ENCODE measurements at places on chromosomes 3 and 15.

DNA sequence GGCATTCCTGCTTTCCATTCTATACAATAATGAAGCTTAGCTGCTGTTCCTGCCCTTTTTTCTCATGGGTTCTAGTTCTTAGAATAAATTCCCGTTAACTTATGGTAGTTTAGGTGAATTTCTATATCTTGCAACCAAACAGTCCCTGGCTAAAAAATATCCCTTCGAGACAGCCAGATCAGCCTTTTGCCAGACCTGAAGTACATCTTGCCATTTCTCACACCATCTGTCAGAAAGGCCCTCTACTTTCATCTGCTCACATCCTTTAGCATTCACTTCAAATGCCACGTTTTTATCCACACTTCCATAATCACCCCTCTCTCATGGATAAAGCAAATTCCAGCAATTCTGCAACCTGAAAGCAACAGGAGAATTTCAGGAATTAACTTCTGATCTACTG, 145.4 kb downstream of the GAP43 start:
- no peak for DNase-seq

GRCh38 chr3:159077860-159078259, 276.0 kb downstream of the MFSD1 start:
- DNase-seq, result no peak

GRCh38 chr3:56985878-56986277, 74.6 kb upstream of the SPATA12 start:
- peak; percentile 8 for DNase-seq

DNA sequence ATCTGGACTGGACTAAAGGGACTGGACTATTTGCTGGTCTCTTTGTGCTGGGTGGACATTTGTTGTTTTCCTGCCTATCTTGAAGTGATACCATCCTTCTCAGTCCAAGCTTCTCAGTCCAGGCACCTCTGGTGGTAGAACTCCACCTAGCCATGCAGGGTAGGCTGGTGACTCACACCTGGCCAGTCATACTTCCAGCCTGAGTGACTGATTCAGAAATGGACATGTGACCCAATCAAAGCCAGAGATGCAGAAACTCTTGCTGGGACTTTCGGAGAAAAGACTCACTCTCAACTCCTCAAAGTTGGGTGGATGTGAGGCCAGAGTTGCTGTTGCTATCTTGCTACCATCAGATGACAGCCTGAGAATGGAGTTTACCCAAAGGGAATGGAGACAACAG, 5.6 kb upstream of the ASB14 start:
- no peak for DNase-seq

DNA sequence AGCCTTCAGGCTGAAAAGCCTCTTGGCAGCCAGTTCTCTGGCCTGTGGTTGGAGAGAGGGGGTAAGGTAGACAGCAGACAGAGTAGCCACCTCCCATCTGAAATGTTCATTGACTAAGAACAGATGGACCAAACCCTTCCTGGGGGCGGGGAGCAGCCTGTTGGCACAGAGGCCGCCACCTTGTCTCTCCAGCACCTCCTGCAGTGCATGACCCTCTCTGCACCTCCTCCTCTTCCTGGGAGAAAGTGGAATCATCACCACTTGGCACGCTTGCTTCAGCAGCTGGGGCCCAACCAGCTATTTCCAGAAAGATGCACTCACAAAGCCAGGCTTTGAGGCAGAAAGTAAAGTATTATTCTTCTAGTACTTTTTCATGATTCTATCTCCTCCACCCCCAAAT, 313.4 kb upstream of the CHRM5 start:
- no peak for DNase-seq

GRCh38 chr15:93330912-93331544, 242.0 kb upstream of the RGMA start:
- no peak for DNase-seq

GRCh38 chr3:86481031-86481430, 509.9 kb downstream of the VGLL3 start:
- no peak for DNase-seq

DNA sequence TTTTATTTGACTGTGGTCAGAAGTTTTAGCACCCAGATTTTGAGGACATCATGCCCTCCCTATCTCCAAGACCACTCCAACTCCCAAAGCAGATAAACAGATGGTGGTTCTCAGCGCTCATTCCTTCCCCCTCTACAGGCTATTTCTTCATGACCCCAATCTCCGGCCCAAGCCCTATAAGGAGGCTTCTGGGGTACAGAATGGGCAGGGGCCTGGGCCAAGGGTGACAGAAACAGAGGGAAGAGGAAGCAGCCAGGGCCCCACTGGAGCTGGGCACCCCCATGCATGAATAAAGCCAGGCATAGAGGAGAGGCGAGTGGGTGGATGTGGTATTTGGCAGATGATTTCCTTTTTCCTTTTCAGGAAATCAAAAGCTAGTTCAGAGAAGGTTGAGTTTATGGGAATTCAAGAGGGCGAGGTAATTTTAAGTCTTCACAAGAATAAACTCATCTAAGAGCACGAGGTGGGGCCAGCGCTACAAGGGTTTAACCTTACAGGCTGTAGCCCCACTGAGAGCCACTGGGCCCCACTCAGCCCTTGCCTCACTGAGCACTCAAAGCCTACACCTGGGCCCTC, 104.8 kb upstream of the HERC1 start:
- no peak for DNase-seq

DNA sequence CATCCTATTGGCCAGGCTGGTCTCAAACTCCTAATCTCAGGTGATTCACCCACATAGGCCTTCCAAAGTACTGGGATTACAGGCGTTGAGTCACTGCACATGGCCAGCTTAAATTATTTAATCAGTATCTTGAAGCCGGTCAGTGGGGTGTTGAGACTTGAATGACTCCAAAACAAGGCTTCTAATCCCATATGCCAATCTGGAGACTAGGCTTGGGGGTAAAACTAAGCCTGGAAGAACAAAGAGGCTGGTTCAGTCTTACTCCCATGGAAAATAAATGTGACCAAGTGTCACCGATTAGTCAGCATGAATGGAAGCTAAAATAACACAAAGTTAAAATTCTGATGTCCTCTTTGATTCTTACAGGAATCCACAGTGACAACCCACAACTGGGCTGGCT, 509.1 kb downstream of the FOXP1 start:
- DNase-seq, result no peak

DNA sequence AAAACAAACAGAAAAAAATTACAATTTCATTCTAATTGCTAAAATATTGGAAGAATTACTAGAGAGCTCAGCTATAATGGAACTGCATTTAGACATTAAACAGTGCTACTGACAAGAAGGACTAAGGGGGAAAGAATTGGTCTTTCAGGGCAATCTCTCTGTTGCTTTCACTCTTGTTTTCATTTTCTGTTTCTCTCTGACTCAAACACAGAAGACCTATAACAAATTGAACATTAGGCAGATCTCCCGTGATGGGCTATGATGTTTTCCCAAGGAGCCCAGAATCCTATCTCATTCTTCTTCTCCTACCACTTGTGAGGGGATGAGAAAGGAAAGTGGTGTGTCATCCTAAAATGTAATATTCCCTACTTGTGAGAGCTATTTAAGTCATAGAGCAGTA, 358.0 kb upstream of the TGFBR2 start:
- no peak for DNase-seq

Data from SIG-M5 (cell line).